ENCODE measurements at places on chromosomes 3 and 15.

DNA sequence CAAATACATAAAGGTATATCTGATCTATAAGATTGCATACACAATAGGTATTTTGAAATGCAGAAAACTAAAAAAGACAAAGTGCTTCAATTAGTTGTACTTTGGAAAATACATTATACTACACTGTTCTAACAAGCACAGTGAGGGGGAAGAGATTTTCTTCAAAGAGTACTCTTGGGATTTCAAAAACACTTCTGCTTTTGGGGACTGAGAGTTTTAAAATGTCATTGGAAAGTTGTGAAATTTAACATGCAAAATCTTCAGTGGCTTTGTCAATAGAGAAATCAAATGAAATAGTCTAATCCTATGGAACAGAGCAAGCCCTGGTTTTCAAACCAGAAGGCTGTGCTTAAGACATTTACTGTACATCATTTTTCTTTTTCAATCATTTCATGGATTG, 322.2 kb upstream of the SEMA6D start:
- DNase-seq: no peak

- DNase-seq: no peak
These were observed 9.5 kb downstream of the SLCO2A1 start for GRCh38 chr3:134020135-134020680.

DNA sequence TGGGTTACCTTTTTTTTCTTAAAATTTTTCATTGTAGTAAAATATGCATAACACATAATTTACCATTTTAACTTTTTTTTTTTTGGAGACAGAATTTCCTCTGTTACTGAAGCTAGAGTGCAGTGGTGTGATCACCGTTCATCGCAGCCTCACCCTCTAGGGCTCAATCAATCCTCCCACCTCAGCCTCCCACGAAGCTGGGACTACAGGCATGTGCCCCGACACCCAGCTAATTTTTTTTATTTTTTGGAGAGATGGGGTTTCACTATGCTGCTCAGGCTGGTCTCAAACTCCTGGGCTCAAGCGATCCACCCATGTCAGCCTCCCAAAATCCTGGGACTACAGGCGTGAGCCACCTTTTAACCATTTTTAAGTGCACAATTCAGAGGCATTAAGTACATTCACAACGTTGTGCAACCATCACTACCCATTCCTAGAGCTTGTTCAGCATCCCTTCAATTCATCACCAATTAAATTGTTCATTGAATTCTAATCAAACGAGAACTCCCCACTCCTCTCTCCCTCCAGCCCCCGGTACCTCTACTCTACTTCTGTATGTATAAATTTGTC, 44.6 kb downstream of the BHLHE40 start:
- DNase-seq: no peak

DNA sequence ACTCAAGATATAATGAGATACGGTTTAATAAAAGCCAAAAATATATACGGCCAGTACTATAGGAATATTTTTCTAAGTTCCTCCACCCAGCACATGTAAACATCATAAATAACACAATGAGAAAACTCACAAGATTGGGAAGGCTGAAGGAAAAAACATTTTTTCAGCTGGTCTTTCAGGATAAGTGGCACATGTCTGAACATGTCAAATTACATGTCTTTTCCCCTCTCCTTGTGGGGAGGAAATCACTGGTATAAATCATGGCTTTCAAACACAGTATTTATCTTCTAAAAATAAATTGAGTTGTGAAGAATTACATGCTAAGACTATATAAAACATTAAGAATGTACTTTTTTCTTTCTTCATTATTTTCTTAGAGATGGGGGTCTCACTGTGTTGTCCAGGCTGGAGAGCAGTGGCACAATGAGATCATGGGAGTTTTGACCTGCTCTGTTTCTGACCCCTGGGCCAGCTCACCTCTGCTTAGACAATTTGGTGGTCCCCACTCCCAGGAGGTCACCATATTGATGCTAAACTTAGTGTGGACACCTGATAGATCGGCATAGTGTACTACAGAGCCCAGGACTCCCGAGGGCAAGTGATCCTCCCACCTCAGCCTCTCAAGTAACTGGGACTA, 32.8 kb downstream of the ETV5 start:
- no peak for DNase-seq

DNA sequence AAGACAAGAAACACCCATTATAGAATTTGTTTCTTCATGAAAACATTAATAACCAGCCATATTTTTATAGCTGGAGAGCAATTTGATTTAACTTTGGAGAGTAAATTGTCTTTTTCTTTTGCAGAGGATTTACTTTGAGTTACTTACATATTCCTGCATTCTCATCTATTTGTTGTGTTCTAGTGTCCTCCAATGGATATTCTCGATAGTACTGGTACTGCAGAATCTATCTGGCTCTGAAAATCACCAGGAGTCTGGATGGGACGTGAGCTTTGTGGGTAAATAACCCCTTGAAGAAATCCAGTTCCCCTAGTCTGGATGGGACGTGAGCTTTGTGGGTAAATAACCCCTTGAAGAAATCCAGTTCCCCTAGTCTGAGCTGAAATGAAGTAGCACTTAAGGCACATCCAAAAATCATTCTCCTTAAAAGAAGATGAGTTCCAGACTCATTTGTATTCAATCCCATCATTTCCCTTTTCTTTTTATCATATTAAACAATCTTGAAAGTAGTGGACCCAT, 294.1 kb upstream of the UBE2E2 start:
- DNase-seq: no peak

GRCh38 chr3:19471138-19471537, 322.8 kb downstream of the KCNH8 start:
- no peak for DNase-seq

- no peak for DNase-seq
These were observed 156.4 kb downstream of the LRRC28 start for GRCh38 chr15:99407716-99408115.

DNA sequence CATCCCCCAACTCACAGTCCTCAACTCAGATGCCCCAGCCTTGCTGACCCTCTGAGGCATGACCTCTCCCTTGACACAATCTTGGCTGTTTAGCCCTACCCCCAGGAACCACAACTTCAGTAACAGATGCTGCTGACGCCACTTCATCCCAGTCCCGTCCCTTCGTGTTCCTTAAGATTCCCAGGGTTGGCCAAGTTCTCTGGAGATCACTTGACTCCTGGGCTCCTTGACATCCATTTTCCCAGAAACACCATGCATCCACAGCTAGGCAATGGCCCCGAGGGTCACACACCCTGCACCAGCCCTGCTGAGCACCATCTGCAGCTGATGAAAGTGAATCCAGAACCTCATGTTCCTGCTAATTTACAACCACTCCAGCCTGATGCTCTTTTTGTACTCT, 6.9 kb downstream of the RTP2 start:
- DNase-seq: no peak

GRCh38 chr3:183818706-183819624, 6.4 kb downstream of the MAP6D1 start:
- DNase-seq: no peak

DNA sequence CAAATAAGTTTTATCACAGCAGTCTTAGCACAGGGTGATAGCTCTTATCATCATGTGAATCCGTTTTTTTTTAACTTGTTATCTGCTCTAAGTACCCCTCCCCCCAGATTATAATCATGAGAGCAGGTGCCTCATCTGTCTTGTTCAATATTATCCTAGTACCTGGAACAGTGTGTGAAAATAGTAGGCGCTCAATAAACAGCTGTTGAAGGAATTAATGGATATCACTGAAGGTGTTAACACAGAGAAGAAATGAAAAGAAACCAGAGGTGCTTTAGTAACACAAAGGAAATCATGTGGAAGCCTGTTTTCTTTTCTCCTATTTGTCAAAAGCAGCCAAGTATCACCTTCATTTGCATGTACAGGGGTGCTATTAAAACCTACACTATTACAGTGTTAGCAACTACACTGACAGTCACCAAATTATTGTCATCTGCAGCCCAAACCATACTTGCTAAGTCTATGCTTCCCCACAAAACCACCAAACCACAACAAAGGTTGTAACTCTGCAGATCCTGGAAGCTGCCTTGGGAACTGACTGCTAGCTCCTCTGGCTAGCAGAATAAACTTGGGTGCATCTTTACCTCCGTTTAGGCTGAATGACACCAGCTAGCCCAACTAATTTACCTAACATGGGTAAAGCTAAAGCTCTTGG, 2.9 kb downstream of the XPC start:
- no peak for DNase-seq

GRCh38 chr3:130826516-130827182, 67.2 kb upstream of the ATP2C1 start:
- no peak for DNase-seq

- no peak for DNase-seq
These were observed 8.6 kb downstream of the SLC6A1 start for GRCh38 chr3:11001020-11001657.

- peak; percentile 21 for DNase-seq
These were observed 553 bp downstream of the TMEM43 start for GRCh38 chr3:14125193-14126016.

GRCh38 chr3:42557854-42558253, 23.9 kb downstream of the SEC22C start:
- no peak for DNase-seq

GRCh38 chr3:120163816-120164215, 69.6 kb upstream of the GSK3B start:
- no peak for DNase-seq

GRCh38 chr3:156632601-156633000, 41.8 kb upstream of the TIPARP start:
- no peak for DNase-seq

DNA sequence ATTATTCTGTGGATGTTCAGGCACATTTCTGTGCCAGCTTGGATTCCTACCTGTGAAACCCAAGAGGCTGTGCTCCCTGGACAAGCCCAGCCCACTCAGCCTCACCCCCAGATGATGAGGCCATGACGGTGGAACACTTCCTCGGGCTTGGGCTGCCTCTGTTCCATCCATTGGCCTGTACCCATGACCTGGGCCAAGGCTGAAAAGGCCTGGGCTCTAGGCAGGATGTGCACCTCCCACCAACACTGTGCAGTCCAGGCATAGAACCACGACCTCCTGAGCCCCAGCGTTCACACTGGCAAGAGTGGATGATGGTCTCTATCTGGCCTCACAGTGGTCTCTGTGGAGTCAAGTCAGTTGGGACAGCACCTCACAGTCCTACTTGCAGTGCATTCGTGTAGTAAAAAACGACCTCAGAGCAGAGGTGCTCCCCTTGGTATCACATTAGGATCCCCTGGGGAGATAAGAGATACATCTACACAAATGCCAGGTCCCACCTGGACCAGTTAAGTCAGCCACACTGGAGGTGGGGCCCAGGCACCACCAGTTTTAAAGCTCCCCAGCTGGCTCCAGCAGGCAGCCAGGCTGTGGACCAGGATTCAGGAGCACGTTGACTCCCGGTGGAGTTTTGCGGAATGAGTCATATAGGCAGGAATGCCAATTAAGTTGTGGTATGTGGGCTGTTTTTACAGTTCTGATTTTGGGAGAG, 39.0 kb upstream of the IGF1R start:
- no peak for DNase-seq

- no peak for DNase-seq
These were observed 223.9 kb downstream of the LRTM1 start for GRCh38 chr3:54703923-54704322.

DNA sequence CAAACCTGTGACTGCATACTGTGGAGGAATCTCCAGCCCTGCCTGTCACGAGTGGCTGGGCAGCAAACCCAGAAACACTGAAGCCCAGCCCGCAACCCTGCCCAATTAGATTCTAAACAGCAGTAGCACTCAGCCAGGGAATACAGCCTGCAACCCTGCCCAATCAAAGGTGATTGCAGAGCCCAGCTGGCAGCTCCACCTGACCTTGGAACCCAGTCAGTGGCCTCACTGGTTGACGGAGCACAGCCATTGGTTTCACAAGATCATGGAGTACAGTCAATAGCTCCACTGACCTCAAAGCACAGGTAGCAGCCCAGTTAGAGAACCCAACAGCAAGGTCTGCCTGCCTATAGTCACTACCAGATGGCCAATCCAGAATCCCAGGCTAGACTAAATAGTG, 35.2 kb upstream of the MYLK start:
- DNase-seq: no peak

GRCh38 chr15:66572146-66572545, 6.3 kb upstream of the LCTL start:
- DNase-seq: no peak

- no peak for DNase-seq
These were observed 8.6 kb downstream of the VGLL4 start for GRCh38 chr3:11634974-11635612.

GRCh38 chr3:50435371-50436113, 67.9 kb downstream of the CACNA2D2 start:
- DNase-seq: no peak

DNA sequence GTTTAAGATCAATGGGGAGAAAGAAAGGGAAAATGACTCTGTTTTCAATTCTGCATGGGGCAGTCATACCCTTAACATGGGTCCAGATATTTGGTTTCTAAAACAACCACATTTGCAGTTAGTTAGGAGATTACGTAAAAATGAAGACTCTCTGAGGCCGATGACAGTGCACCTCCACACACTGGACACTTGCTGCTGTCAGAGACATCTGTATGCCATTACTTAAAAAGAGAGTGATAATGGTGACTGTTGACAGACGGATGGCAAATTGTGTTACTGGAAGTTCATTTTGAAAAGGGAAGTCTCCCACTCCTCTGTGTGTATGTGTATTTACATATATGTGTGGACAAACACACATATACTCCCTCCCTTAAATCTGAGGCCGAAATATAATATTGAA, 304.5 kb upstream of the SEMA6D start:
- no peak for DNase-seq

DNA sequence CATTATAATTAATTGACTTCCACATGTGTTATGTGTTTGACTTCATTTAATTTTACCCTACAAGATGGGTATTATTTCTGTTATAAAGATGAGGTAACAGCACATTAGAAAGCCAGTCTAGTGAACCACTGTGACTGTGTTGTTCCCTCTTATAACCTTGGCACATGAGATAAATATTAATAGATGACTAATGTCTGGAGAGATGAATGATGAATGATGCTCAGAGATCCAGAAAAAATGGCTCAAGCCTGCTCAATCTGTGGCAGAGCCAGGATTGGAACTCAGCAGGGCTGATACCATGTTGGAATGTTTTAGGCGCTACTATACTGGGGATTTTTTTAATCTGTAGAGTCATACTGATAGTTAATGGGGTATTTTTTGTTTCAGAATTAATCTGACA, 118.8 kb upstream of the PTX3 start:
- DNase-seq: no peak

DNA sequence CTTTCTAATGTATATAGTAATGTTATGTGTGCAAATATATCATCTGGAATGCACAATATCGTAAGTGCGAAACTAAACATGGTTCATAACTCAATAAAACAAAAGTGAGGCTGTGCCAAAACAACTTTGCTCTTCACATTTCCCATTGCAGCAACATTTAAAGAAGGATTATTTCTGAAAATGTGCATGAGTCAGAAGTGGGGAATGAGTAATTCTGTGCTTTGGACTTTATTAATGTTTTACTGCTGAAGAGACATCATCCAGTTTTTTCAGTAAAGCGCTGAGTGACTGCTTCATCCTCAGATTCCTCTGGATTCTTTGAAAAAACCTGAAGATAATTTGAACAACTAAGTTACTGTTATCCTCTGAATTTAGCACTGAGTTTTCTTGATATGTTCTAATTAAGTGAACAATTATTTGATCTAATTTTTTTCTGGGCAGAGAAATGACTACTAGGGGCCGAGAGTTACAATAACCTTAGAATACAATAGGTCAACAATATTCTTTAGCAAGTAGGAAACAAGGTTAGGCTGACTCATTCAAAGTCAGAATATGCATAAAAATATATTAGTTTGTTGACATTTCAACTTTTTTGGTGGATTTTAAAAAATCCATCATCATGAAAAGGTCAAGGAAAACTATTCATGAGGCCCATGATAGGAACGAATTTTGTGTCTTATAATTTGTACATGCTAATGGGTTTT, 20.0 kb upstream of the PLCL2 start:
- DNase-seq: no peak

Measured in activated CD4-positive, alpha-beta T cell treated with anti-CD3 and anti-CD28 coated beads, Interleukin-2, amount 50 U/mL, for 24 hours (primary cell).